Activated T-cell treated with anti-CD3 and anti-CD28 coated beads, Interleukin-2, amount 50 U/mL, for 24 hours (primary cell): ENCODE measurements at places on chromosomes 4 and X.

DNA sequence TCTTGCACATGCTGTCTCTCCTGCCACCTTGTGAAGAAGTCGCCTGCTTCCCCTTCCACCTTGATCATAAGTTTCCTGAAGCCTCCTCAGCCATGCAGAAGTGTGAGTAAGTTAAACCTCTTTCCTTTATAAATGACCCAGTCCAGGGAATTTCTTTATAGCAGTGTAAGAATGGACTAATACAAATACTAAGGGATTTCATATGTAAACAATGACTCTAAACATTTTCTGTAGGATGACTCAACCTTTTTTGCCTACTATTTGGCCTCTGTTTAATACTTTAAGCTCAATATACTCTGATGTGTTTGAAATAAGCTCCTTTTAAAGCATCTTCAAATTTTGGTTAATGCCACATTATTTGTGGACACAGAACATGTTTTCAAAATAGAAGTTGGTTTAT, 813.5 kb upstream of the SLIT2 start:
- no peak for DNase-seq

DNA sequence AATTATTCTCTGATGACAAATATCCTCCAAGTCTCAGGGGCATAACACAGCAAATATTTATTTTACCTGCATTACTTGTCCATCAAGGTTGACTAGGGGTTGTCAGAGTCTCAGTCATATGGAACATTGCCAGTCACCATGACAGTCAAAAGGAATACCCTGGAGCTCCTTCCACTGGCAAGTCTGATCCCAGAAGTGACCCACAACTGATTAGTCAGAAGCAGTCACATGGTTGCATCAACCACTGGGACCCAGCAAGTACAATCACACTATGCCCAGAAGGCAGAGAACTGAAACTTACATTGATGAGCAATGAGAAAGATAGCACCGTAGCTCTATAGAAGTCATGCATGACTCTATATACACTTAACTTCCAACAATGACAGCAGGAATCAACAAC, 41.9 kb upstream of the SOD3 start:
- DNase-seq = no peak

GRCh38 chr4:88022289-88022688, 14.9 kb downstream of the PKD2 start:
- DNase-seq = no peak

- DNase-seq = no peak
Observed at GRCh38 chr4:81227138-81227537, 12.1 kb upstream of the PRKG2 start.

DNA sequence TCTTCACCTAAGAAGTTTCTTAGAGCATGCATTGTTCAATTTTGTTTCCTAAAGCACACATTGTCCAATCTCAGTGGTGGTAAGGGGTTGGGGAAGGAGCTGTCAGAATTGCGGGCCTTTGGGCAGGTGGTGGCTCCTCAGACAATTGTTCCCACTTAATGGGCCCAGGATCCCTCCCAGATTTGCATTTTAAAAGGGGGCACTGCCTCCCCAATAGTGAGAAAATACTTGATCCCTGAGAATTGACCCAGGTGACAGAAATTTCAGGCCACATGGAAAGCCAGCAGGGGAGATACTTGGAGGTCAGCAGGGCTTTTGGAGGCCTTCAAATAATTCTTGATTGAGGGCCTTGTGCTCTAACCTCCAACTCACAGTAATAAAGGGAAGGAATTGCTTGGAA, 217.1 kb downstream of the ZNF674 start:
- no peak for DNase-seq

DNA sequence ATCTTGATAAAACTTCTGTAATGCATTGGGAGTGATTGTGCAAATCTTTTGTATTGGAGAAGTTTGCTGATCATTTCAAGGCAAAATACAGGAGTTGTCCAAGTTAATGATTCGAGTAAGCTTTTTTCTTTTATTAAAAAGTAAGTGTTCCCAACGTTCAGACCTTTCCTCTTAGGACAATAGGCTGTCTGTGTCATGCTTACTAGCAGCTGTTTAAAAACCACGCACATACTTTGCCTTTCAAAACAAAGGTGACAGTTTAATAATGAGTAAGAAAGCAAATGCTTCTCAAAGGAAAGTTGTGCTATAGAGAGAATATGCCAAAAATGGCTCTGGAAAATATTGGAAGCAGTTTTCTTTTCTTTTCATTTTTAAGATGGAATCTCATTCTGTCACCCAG, 11.2 kb downstream of the TRAPPC11 start:
- no peak for DNase-seq

DNA sequence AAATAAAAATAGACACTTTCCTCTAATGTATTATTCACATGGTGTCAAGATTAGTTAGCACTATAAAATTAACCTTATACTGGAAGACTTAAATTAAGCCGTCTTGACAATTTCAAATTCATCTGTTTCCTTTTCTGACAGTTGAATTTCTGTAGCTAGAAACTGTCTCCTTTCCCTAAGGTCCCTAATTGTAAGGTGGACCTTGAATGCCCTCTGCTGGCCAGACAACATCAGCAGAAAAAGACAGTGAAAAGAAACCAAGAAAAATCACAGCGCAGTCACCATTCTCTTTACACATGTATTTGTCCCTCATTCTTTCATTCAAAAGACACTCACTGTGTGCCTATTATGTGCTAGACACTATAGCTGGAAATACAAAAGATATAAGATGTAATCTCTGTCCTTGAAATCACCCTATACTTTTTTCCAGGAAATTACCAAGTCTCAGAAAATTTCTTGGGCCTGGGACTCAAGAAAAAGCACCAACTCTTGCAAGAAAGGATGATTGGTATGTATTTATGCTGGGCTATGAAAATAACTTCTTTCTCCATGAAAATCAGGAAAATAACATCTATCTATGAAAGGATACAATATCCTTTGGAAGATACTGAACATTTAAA, 32.7 kb upstream of the AMBN start:
- no peak for DNase-seq

- DNase-seq = no peak
Observed at GRCh38 chr4:94766856-94767255, 9.1 kb downstream of the BMPR1B start.

DNA sequence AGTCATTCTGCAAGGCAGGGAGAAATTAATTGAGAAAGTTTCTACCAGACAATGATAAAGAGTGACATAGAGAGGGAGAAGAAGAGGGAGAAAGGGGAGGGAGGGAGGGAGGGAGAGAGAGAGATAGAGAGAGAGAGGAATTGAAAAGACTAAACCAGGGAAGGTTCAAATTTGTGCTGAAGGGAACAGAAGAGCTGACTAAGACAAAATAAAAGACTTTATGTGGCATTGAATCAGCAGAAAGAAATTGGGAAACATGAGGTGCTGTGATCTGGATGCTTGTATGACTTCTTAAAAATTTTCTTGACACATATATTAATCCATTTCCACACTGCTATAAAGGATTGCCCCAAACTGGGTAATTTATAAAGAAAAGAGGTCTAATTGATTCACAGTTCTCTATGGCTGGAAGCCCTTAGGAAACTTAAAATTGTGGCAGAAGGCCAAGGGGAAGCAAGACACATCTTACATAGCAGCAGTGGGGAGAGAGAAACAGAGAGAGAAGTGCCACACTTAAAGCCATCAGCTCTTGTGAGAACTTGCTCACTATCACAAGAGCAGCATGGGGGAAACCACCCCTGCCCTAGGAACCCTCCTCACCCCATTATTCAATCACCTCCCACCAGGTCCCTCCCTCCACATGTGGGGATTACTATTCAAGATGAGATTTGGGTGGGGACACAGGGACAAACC, 13.5 kb upstream of the CXCL6 start:
- no peak for DNase-seq

DNA sequence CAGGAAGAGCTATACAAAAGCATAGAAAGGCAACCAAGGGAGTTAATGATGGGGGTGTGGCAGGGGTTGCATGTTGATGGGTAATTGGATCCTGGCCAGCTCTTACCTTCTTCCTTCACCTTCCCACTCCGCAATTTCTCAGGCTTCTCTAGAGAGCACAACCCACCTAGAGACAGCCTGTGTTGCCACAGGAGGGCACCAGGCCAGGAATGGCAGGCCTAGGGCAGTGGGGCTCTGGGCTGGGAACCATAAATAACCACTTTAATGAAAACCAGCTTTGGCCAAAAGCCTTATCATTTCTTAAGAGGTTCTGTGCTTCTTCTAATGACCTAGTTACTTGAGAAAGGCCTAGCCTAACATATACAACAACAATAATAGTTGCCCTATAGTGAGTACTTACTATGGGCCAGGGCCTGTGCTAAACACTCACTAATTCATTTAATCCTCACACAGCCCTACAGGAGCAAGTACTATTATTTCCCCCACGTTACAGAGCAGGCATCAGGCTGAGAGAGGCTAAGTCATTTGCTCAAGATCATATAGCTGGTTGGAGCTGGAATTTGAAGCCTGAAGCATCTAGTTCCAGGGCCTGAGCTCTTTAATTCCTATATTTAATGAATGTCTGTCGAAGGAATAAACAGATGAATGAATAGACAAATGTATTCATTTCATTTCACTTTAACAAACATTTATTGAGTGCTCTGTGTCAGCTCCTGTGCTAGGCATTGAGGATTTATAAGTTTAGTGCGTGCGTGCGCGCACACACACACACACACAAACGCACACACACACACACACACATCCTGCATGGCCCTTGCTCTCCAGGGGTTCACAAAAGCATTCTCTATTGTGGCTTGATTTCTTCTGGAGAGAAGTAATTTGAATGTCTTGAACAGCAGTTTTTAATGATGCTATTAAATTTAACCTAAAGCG, 66.8 kb downstream of the RTL9 start:
- DNase-seq = no peak

DNA sequence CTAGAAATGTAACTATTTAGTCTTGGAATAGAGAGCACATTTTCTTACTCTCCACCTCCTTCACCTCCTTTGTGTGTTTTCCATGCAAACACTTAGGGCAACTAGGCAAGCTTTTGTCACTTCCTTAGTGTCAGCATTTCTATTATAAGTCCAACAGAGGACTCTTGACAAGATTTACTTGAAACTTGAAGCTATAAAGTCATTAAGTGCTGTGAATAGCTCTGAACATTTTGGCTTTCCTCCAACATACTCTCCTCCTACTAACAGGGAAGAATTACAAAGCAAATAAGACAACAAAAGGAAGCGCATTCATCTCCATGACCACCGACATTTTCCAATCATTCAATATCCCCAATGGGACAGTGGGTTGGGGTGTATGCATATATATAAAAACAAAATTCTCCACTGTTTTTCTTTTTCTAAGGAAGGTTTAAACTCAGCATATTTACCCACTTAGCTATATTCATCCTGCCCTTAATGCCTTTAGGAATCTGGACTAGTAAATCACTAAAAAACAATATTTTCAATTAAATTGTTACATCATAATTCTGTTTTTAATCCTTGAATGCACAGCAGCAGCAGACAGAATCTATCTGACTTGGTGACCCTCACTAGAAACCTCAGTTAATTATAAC, 264.6 kb downstream of the SNCA start:
- no peak for DNase-seq

DNA sequence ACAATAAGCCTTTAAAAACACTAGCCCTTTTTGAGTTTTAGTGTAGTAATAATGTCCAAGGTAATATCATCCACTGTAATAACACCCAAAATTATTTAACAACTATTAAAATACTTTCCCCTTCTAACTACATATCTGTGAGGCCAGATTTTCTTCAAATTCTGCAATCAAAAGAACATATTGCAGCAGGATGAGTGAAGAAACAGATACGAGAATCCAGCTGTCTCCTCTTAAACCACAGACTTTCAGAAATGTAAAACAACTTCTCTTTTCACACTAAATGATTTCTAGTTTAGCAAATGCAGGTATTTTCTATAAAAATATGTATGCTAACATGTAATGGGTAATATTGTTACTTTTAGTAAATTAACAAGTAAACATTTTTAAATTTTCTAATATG, 148.9 kb downstream of the PRDM5 start:
- DNase-seq = no peak

DNA sequence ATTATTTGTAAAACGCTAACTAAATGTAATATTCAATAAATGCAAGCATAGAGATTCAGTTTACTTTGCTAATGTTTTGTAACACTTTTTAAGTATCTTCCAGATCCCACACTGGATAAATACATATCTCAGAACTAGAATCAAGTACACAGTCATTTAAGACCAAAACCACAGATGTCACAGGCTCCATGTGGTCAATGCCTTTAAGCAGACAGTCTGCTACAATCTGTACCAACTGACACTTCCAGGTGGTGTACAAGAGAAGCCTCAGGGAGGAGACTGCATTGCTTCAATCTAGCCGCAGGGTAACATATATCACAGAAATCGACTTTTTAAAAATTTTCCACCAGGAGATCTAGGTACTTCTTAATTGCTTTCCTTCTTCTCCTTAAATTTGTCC, 229.6 kb upstream of the DIAPH2 start:
- no peak for DNase-seq

GRCh38 chr4:113101669-113102068, 52.2 kb downstream of the ANK2 start:
- no peak for DNase-seq

DNA sequence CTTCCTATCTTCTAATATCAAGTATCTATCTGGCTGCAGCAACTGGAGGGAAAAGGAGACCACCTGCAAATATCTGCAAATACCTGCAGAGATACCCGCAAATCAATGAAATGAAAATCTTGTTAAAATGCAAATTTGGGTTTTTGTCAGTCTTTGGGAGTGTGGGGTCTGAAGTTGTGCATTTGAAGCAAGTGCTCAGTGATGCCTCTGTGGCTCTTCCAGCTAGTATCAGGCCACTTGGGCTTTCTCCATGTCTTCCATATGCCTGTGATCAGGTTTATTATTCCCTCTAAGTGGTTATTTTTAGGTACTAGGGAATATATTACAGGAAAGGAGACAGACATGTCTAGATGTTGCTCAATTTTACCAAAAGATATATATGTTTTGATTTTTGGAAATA, 880.3 kb downstream of the ADGRL3 start:
- DNase-seq = no peak

DNA sequence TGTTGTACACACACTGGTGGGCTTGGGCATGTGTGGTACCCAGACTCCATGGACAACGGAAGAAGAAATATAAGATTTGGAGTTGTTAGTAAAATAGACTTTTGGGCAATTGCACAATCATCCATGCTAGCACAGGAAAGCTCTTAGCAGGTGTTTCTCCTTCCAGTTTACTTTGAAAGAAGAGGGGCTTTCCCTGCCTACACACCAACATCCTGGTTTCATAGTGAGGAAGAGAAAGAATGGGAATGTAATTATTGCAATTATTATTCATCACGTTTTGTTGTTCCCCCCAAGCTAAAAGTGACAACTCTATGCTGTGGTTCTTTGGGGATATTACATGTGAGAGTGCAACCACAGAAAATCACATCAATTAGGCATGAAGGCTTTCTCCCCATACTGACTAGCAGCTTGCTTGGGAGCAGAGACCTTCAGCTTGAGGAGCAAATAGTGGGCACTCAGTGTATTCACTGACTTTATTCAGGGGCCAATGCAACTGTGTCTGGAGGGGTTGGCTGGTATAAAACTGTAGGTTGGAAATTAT, 57.2 kb upstream of the PUDP start:
- DNase-seq = no peak

- DNase-seq = no peak
Observed at GRCh38 chr4:6408263-6408662, 64.2 kb downstream of the PPP2R2C start.

GRCh38 chr4:108979759-108980158, 216.9 kb upstream of the ETNPPL start:
- no peak for DNase-seq

- no peak for DNase-seq
Observed at GRCh38 chr4:92969650-92970379, 666.0 kb downstream of the GRID2 start.
